ENCODE measurements at places on chromosomes 12 and 14. TPM values are rescaled to one million over a fixed set of nuclear protein-coding genes. Genes with fewer than 3 reads are reported as not detected.
A peak's percentile ranks its signal among the peaks of the same experiment; 100 is the strongest.

The STXBP6 gene
- total RNA-seq, result not detected

The SIX6 gene
- not detected for total RNA-seq

The KIF26A gene
- total RNA-seq, result 7.7 TPM

The MLXIP gene
- 26.0 TPM for total RNA-seq

- DNase-seq, result no peak
Observed at GRCh38 chr12:124147575-124147974, 147.3 kb upstream of the RFLNA start.

DNA sequence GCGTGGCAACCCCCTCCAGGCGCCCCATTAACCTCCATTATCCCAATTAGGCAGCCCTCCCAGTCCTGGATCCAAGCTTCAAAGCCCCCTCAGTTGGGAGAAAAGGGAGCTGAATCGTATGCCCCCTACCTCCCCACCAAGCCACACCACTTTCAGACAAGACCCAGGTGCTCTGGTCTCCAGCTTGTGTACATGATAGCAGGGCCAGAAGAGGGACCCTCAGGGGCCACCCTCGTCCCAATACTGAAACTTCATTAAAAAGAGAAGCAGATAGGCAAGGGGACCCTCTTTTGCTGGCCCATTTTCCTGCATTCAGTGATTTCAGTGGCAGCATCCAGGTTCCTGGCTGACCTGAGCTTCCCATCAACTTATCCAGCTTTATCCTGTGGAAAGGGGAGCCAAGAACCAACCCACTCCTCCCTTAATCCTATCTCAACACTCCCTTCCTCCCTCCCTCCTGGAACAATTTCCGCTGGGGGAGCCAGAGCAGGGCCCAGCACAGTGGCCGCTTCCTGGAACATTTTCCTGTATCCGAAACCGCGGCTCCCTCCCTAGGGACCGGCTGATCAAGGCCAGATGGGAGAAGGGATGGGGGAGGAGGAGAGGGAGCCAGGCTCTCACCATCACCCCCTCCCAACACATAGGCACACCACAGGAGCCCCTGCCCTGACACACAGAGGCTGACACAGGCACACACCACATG lies 9.5 kb upstream of the SP7 start:
- no peak for DNase-seq

DNA sequence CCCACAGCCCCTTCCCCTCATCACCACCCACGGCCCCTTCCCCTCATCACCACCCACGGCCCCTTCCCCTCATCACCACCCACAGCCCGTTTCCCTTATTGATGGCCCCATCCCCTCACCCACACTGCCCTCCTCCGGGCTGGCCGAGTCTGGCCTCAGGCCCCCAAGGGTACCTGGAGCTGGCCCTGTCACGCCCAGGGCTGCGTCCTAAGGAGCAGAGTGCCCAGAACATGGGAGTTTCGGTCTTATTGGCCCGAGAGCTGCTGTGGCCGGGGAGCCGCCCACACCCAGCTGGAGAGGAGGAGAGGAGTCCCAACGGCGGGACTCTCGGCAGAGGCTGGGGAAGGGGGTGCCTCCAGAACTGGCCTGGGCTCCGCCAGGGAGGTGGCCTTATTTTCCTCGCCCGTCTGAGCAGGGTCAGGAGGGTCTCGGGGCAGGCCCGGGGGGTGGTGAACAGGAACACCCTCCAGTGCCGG lies 182.3 kb downstream of the KIF26A start:
- no peak for DNase-seq

DNA sequence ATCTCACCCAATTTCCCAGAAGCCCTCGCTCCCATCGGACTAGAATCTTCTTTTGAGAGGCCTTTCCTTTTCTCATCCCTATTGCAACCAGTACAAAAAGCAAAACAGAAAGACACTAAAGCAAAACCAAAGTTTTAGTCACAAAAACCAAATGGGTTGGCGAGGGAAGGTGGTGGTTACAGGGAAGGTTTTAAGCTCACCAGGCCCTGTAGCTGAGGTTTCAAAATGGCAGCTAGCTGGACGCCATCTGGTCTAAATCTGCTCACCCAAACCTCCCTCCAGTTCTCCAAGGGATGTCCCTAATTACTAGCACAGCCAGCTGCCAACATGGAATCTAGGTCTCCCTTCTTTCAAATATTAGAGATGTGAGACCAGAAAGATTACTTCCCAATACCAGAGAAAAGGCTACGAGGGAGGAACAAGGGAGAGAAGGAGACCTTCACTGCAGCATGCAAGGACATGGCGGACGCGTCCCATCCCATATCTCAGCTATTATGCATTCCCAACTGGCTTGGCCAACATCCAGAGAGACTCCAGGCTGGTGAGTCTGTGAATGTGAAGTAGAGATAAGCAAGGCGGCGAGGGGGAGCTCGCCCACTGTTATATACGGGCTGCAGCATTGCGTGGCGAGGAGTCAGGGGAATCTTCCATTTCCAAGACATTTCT lies 70.8 kb downstream of the DPF3 start:
- no peak for DNase-seq

GRCh38 chr14:26401179-26401968 lies 196.5 kb downstream of the NOVA1 start:
- DNase-seq, result no peak

DNA sequence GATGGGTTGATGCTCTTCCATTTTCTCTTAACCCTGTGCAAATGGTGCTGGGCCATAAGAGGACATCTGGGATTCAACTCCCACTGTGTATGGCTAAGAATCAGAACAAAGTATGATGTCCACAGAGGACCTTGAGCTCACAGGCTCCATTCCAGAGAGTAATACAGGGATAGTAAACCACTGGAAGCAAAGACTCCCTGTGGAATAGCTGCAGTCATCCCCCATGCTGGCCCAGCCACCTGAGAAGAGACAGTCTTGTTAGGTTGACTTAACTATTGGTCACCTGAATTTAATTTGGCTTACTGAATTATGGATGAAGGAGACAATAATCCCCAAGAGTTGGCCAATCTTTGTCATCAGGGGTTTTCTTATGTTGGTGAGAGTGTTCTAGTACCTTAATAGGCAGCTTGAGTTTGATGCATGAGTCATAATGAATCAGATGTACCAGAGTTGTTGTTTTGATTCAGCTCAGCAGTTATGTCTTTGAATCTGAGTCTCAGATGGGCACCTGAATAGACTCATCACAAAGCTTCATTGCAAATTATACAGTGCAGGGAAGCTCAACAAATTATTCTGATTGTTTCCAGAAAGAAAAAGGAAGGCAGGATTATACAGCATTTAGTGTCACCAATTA lies 122.7 kb downstream of the SSPN start:
- no peak for DNase-seq

GRCh38 chr12:1533602-1534304 lies 60.6 kb downstream of the FBXL14 start:
- DNase-seq, result peak; percentile 73

GRCh38 chr14:92655419-92656201 lies 92.8 kb downstream of the LGMN start:
- no peak for DNase-seq

- DNase-seq, result no peak
Observed at GRCh38 chr12:115998119-115998633, 279.3 kb downstream of the MED13L start.

The SYNE3 gene
- total RNA-seq, result 89.5 TPM

DNA sequence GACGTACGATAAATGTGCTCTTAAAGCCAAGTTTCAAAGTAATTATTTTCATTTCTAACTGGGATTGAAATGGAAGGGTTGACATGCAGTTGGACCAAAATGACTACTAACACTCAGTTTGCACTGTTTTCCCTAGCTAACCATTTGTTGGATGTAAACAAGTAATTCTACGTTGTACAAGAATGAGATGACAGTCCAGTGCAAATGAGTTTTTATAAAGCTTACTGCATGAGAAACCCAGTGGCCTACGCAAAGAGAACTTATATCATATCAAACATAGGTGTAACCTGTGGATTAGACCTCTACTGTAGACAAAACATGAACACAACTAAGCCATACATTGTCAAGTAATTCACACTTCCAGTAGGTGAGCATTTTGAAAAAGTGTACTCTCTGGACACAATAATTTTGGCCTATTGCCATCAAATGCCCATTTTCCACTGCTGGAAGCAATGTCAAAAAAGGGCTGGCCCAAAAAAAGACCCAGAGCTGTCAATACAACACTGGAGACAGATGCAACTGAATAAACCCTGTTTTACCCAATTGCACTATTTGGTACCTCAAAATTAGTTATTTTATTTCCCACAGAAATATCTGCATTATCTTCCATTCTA lies 12.8 kb downstream of the SLC38A2 start:
- DNase-seq, result no peak

- DNase-seq, result no peak
Observed at GRCh38 chr14:53473480-53473879, 320.4 kb upstream of the DDHD1 start.

The PRIMA1 gene
- not detected for total RNA-seq

DNA sequence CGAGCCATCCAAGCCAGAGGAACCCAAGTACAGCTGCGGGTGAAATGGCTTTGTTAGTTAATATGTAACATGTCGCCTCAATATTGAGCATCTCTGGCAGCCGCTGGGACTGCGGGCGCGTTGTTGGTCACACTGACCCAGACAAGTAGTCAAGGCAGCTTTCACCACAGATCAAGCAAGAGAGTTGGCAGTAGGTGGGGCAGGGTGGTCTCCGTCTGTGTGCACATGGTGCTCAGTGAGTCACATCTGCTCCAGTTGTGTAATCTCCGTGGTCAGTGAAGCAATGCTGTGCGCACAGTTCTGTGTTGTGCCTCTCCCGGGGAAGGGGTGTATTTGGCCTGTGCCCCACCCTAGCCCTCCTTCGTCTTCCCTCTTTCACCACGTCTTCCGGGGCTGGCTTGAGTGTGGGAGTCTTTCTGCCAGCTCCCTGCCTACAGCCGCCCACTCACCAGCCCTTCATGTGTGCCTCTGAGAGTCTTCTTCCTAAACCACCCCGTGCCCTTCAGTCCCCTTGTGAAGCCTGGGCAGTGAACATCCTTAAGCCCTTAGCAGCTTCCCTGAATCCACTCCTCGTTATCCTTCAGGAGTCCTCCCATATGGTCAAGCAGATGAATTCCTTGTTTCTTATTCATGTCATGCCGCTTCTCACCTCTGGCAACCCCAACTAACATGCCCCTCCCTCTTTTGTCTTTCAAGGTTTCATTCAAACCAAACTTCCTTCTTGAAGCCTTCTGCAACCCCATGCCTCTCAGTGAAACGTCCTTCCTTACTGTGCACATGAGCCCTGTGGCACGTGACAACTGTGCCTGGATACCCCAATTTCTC lies 242.1 kb downstream of the CACNA1C start:
- DNase-seq, result no peak

- peak; percentile 73 for DNase-seq
Observed at GRCh38 chr12:9331218-9331626, 123.0 kb upstream of the PZP start.

DNA sequence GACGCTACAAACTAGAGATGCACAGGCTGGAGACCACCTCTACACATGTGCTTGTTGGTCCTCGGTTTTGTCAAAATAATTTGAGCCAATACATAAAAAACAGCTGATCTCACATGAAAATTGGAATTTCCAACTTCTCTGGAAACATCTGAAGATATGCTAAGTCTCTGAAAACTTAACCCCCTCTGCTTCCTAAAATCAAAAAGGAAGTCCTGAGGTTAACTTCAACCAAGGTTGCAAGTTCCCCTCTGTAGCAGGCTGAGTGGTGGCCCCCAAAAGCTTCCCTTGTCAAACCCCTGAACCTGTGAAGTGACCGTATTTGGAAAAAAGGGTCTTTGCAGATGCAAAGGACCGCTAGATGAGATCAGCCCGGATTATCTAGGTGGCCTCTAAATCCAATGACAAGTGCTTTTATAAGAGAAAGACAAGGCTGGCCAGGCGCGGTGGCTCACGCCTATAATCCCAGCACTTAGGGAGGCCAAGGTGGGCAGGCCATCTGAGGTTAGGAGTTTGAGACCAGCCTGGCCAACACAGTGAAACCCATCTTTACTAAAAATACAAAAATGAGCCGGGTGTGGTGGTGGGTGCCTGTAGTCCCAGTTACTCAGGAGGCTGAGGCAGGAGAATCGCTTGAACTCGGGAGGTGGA lies 32.0 kb upstream of the VPS37B start:
- DNase-seq, result no peak

GRCh38 chr12:69688471-69689427 lies 10.4 kb downstream of the BEST3 start:
- peak; percentile 25 for DNase-seq

The SYCP3 gene
- 0.28 TPM for total RNA-seq

The FGF6 gene
- not detected for total RNA-seq

The PSMD9 gene
- total RNA-seq, result 56.3 TPM

The PYGL gene
- total RNA-seq, result 0.40 TPM

DNA sequence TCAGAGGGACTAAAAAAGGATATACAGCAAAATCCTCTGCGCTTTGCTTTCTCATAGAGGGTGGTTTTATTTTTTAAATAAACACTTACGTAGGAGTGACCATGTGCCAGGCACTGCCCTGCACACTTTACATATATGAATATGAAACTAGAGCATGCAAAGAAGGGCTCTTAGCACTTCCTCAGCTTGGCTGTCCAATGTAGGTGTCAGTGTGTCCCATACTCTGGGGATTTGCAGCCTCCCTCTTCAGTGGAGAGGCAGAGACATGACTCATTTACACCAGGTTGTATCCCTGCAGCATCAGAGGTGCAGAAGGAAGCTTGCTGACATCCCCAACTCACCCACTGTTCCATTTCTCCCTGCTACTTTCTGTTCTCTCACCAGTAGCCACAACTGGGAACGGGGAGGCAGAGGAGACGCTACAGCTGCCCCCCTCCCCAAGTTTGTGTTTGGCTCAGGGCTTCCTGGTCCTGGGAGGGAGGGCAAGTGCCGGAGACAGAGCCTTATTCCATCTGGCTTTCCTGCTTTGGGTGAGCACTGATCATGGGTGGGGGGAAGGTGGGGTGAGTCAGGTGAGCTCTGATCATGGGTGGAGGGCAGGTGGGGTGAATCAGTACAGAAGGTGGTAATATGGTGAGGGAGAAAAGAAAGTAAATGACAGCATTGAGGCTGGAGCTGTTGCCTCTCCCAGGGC lies 4.9 kb upstream of the KRT5 start:
- peak; percentile 11 for DNase-seq

The KIF21A gene
- total RNA-seq, result 18.4 TPM
